GM23338 (cell line): ENCODE measurements at places on chromosomes 6 and 20. TPM values are rescaled to one million over a fixed set of nuclear protein-coding genes. Genes with fewer than 3 reads are reported as not detected.

GRCh38 chr20:37380864-37381579 lies 35.1 kb downstream of the SRC start:
- DNase-seq: no peak

- DNase-seq: no peak
Measured at GRCh38 chr6:35722121-35722761, 14.6 kb upstream of the ARMC12 start.

GRCh38 chr6:91420243-91420642 lies 833.4 kb upstream of the MAP3K7 start:
- DNase-seq: no peak

DNA sequence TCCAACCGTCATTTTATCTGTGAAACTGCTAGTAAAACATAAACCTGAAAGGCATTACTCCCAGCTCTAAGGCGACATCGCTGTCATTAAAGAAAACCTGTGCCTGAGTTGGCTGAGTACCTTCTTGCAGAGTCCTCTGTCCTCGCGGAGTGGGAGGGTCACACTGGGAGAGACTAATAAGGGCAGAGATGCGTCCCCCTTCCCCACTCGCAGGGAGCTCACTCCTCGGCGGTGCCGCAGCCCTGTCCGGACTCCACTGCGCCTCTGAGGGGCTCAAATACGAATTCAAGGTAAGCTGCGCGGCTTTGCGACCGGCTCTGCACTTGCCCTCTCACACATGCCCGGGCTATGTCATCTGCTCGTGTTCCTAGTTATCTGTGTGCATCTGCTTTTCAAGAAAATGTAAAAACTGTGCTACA lies at the start of gene COL19A1:
Gene COL19A1 (plus strand): TSS at position 206 of the 419 bp plus-strand sequence. CDS start 13,012 bp downstream, outside the sequence.
- peak; percentile 59 for DNase-seq

- peak; percentile 16 for DNase-seq
Measured at GRCh38 chr6:132780770-132781371, 17.6 kb downstream of the SLC18B1 start.

GRCh38 chr20:50257860-50258259 lies 67.2 kb downstream of the CEBPB start:
- no peak for DNase-seq

DNA sequence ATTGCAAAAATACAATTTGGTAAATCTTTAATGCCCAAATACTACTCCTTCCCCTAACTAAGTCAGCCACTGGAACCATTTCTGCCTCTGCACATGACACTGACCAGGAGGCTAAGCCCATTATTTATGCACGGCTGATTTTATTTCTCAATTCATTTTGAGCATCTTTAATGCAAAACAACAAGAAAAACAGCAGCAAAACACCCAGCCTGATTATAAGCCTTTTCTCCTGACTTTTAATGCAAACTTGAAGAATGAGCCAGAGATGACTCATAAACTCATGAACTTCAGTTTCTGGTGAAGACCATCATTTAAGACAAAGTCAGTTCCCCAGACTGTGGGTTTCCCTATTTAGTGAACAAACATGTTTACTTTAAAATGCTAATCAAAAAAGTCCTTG lies 51.6 kb downstream of the CYP24A1 start:
- no peak for DNase-seq

DNA sequence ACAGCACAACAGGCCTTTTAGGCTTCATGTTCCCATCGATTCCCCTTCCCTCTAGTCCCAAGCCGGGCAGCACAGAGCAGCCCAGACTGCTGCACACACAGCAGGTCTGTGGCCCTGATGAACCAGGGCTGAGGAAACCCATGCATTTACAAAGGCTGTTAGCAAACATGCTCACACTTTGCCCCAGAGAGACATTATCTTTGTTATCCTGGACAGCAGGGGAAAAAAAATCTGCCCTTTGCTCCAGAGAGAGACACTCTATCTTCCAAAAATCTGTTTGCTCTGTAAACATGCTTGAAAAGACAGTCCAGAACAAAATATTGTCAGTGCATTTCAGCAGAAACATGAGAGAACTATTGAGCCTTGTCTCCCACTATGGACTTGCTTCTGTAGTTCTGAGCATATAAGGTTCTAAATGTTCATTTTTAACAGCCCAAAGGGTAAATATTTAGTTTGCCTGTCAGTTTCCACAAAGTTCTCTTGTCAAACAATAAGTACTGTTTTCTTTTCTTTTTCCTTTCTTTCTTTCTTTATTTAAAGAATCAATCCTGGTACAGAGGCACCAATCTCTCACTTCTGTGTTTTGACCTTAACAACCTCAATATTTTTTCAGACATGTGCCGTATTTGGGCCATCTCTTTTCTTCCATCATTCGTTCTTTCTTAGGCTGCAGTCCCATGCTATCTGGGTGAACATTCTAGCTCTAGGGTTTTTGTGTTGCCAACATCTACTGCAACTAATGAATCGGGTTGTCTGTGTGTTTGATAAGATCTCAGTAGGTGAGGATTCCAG lies 468.0 kb downstream of the EPM2A start:
- peak; percentile 7 for DNase-seq

Gene RBPJL
- 0.66 and 1.4 TPM in 2 replicates for total RNA-seq

Gene MPIG6B
- not detected in 2 replicates for total RNA-seq

Gene FERMT1
- 15.8 and 18.3 TPM in 2 replicates for total RNA-seq

Gene BFSP1
- total RNA-seq: 4.9 and 5.0 TPM in 2 replicates
